ENCODE measurements at places on chromosomes 13 and 19.
A peak's percentile ranks its signal among the peaks of the same experiment; 100 is the strongest.

DNA sequence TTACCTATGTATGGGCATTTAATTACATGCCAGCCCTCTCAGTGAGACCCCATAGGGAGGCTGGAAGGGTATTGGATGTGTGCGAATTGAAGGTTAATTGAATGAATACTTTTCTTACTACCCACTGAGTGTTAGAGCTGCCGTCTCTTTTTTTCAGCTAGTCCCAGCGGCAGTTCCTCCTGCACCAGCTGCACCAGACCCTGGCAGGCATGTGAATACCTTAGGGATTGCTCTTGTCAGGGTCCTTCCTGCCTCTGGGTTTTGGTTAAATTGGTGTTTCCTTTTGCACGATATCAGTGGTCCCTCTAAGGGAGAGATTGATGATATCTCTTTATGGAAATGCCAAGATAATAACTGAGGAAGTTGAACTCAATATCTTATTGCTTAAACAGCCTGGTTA is 9.8 kb upstream of the CXCL17 start:
- DNase-seq: no peak

DNA sequence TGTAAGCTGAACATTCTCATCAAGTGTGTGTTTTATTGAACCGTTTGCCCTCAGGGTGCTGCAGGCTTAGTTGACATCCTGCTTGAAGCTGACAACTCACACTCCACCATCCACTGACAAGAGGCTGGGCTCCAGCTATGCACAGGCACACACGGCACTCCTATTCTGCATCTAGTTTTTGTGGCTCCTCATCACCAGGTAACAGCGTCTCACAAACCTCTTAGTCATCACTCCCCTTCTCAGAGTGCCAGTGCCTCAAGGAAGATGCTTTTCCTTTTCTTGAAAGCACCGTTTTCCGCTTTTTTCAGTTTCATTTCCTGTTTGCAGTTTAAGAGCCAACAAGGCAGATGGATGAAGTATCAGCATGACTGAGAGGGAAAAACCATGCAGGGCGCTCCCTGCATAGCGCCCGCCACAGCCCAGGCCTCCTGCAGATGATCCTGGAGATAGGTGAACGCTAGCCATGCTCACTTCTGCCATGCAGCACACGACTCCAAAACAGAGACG is 491.2 kb downstream of the COG6 start:
- DNase-seq: no peak

DNA sequence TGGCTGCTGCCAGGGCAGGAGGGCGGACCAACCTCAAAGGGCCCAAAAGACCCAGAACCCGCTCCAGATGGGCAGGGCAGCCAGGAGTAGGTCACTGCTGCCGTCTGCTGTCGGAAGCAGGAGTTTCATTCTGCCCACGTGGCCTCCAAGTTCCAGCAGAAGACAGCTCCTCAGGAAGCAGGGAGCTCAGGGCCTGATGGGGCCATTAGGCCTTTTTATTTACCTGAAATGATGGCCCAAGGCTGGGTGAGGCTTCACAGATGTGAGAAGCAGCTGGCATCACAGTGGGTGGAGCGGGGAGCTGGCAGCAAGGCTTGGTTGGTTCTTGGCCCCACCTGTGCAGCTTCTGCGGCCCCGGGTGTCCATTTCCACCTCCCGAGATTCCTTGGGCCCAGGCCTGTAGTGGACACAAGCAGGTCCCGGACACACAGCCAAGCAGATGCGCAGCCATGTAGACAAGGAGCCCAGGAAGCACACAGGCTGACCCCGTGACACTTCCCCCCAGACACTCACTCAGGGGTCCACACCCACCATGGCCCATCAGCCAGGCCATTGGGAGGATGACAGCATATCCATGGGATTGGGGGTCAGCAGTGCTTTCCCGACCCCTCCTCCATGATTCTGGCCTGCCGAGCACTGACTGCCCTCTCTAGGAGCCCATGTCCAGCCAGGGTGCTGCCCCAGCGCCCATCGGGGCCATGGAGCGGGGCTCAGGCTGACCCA is 26.4 kb downstream of the C13orf46 start:
- DNase-seq: peak; percentile 44

DNA sequence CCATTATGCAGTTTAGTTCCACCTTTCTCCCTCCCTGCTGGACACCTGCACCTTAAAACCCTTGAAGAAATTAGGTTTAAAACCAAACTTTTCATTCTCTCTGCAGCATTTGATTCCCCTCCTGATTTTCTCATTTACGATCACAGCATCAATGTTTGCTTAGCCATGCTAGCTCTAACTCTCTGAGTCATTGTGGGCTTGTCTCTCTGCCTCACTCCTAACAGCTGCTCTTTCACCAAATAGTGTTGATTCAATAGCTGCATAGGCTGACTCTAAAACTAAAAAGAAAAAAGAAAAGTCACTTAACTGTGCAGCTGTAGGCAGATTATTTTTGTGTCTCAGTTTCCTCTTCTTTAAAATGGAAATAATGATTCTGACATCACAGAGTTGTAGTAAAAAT is 1124.9 kb downstream of the DIAPH3 start:
- DNase-seq: no peak

GRCh38 chr13:73103238-73103637 is 44.4 kb downstream of the KLF5 start:
- no peak for DNase-seq

DNA sequence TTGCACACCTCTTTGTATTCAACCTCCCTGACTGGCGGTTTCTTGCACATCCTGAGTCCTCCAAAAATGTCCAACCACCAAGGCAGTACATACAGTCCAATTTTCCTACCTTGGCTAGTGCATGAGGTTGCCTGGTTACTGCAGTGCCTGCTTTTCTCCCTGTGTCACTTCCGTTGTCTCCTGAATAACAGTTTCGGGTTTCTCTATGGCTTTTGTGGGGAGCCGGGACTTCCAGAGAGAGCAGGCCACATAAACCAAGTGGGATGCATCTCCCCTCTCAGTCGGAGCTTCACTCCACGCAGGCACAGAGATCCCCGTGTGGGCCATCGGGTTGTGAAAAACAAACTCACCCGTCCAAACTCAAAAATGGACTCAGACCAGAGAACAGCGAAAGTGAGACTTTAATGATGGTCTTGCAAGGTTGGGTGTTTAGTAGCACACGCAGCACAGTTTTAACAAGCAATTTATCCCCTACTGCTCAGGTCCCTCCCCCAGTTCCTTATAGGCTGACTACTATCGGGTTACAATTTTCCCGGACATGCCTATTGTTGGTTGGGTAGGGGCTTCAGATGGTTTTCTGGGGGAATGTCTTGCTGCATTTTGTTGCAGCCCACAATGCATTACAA is 173.1 kb downstream of the POU4F1 start:
- no peak for DNase-seq

DNA sequence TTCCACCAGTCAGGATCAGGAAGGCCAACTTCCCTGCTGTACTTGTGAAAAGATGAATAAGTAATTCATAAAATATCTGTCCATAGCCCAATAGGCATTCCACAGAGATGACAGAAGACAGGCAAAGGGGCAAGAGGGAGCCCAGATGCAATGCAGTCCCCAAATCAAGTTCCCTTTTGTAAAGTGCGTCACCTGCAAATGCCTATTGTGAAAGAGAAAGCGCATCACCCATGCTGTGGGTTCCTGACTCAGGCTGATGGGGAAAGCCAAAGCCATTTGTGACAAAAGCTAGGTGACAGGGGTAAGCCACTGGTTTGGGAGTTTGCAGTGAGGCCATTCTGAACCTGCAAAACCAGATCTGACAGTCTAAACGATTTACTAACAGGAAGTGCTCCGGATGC is 157.5 kb upstream of the ZNF536 start:
- DNase-seq: no peak

GRCh38 chr19:7199613-7200533 is 94.3 kb downstream of the INSR start:
- peak; percentile 23 for DNase-seq

DNA sequence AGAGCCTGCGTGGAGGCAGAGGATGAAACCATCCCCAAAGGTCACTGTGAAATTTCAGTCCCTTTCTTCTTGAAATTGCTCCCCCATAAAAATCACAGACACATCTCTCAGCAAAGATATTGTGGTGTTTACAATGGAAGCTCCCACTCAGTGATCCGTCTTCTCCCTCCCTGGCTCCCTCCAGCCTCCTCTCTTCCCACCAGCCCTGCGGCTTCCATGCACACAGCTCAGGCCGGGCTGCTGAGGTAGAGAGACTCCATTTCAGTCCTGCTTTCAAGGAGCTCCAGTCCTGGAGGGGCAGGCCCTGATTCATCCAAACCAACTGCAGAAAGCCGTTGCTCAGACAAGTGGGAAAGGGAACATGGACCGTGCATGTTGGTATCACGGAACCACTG is 24.0 kb upstream of the MIER2 start:
- DNase-seq: no peak

GRCh38 chr19:33463199-33463598 is 58.4 kb downstream of the PEPD start:
- no peak for DNase-seq

GRCh38 chr13:24900507-24900906 is 136.5 kb downstream of the RNF17 start:
- no peak for DNase-seq

DNA sequence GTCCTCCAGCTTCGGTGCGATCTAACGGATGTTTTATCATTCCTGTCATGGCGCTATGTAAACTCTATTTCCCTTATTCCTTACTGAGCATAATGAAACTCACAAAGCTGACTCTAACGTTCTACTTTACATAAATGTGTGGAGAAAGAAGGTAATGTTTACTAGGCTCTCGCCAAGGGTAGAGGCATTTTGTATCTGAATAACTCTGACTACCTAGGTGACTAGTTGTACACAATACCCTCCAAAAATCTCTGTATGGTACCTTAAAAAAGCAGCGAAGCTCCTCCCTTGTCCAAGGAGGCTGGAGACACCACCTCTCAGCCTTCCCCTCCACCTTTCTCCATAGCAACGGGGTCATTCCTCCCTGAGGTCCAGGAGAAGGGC is 316 bp upstream of the ZNF530 start:
- no peak for DNase-seq

- DNase-seq: no peak
These were observed 3.3 kb downstream of the SWSAP1 start for GRCh38 chr19:11377756-11378155.

GRCh38 chr13:59690857-59691500 is 472.7 kb downstream of the DIAPH3 start:
- DNase-seq: no peak

DNA sequence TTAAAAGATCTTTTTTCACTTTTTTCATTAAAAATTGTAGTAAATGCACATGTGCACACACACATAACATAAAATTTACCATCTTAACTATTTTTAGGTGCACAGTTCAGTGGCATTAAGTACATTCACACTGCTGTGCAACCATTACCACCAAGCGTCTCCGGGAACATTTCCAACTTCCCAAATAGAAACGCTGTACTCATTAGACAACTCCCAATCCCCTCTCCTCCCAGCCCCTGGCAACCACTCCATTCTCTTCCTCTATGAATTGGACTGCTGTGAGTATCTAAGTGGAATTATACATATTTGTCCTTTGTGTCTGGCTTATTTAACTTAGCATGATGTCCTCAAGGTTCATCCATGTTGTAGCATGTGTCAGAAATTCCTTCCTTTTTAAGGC is 11.6 kb downstream of the GJB2 start:
- no peak for DNase-seq

- no peak for DNase-seq
These were observed 3.4 kb downstream of the PBX4 start for GRCh38 chr19:19615086-19615485.

DNA sequence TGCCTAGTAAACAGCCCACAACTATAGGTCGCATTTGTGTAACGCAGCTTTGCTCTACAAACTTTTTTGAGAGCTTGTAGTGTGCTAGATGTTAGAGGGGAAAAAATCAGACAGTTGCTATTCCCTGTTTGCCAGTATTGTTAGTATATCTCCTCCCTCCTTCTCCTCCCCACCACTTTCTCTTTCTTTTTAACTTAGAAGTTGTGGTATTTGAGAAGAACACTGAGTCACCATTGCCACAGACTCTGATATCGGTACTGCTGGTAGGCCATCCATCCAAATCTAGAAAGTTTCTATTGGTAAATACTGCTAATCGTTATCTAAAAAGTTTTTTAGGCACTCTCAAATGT is 666 bp downstream of the POMP start:
- DNase-seq: no peak

GRCh38 chr19:3982701-3983541 is 2.3 kb downstream of the EEF2 start:
- DNase-seq: no peak
